ENCODE measurements at places on chromosomes 6 and 20. TPM values are rescaled to one million over a fixed set of nuclear protein-coding genes. Genes with fewer than 3 reads are reported as not detected.

ZNF165 gene
- total RNA-seq: 0.91 TPM

FOXS1 gene
- not detected for total RNA-seq

MDFI gene
- 64.2 TPM for total RNA-seq

ENPP5 gene
- 0.68 TPM for total RNA-seq

CST5 gene
- not detected for total RNA-seq

BNIP5 gene
- not detected for total RNA-seq

- no peak for DNase-seq
Measured at GRCh38 chr6:11053307-11053706, 9.2 kb upstream of the ELOVL2 start.

DNA sequence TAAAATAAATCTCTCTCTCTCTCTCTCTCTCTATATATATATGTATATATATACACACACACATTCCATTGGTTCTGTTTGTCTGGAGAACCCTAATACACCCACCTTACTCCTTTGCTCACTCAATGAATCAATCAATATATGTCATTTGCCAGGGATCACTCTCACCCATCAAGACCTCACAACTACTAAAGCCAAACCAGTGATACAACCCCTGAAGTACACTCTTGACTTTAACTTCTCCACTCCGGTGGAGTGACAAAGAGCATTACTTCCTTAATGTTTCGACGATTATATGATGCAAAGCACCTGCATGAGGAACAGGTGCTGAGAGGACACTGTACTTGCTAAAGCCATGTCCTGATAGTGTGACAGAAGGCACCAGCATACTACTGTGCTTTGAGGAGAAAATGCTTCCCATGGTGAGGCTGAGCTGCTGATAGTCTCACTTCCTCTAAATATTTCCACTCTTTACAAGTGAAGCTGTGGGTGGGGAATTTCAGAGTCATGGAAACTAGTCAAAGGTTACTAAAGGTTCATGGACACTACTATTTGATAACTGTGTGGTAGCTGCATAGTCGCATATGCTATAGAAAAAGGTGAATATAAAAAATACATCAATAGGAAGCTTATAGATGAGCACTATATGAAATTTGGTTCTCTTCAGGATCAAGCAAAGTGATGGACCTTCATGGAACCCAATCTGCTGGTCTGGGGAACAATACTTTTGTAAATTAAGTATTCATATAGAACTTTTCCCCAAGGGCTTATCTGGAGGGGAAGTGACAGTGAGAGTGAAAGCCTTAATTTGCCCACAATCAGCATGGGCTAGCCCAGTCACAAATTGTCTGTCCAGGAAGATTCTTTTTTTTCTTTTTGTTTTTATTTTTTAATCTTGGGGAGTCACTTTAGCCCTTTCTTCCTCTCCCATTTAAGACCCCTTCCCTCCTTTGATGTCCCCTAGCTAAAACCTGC, 141.9 kb upstream of the NEDD9 start:
- no peak for DNase-seq

DNA sequence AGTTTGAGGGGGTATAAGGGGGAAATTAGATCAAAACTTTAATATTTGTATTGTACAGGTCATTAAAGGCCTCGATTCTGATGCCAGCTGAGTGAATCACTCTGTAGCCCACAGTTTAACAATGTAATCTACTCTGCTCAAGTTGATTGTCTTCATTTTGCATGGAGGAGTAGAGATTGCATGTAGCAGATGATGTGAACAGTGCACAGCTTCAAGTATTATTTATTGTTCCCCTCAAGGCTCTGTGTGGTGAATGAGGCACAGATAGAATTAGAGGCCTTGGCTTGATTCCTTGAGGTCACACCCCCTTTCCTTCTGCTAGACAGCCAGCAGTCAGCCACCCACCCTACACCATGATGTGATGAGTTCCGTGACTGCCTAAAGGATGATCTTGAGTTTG, 38.1 kb downstream of the TXLNB start:
- no peak for DNase-seq

- DNase-seq: peak; percentile 75
Measured at GRCh38 chr6:6696867-6697531, 108.5 kb downstream of the LY86 start.

DNA sequence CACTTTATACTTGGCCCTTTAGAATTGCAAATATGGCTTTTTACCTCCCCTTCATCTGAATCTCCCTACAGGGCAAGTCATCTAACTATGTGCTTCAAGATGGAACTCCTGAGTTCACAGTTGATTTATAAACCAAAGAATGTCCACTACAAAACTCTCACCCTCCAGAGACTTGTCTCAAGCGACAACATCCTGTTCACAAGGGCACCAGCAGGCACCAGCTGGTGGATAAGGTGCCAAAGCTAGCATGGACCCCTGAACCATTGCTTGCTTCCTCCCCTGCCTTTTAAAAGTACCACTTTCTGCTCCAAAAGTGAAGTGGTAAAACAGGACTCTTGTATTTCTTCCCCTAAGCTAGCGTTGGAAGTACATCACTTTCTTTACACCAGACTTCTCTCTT, 154.5 kb downstream of the LPA start:
- DNase-seq: no peak

- DNase-seq: no peak
Measured at GRCh38 chr20:57509665-57510237, 15.2 kb downstream of the CTCFL start.

- DNase-seq: no peak
Measured at GRCh38 chr6:11632795-11633511, 95.4 kb downstream of the TMEM170B start.

DNA sequence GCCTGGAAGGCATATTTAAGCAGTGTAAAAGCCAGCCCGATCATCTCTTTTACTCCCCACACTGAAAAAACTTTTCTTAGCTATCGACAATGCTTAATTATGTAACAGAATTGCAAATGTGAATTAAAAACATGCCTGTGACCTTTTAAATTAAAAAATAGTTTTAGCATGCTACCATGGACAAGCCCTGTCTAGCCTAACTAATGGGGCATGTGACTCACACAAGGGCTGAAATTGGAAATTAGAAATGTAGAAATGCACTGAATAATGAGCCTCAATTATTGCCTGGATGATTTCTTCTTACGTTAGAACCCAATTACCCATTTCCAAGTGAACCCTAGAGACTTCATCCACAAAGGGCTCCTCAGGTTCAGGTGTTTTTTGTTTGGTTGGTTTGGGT, 82.7 kb downstream of the SIM1 start:
- no peak for DNase-seq

DNA sequence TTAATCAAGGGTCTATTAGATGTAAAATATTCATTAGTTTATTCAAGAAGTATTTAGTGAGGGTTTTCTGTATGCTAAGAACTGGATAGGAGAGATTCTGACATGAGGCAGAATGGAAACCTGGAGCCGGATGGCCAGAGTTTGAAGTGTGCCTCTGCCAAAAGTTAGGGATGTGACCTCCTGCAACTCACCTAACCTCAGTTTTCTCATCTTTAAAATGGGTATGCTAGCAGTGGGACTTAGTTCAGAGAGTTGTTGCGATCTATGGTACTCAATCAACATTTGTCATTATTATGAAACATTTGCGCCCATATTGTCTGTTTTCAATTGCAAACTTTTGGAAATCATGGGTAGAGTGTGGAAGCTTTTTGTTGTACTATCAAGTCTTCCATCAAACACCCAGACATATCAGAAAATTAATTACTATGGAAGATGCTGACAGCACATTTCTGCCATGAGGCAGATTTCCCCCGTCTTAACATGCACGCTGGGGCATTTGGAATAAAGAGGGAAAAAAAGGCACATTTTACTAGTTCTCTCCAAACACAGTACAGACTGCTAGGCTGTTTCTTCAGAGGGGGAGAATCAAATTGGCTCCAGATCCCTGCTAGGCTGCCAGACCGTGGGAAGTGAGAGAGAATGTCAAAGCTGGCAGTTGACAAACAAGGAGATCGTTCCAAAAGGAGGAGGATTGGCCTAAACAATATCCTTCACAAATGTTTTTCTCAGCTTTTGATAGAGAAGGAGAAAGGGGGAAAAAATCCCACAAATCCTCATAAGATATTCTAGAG, 205.3 kb upstream of the TSHZ2 start:
- no peak for DNase-seq

DNA sequence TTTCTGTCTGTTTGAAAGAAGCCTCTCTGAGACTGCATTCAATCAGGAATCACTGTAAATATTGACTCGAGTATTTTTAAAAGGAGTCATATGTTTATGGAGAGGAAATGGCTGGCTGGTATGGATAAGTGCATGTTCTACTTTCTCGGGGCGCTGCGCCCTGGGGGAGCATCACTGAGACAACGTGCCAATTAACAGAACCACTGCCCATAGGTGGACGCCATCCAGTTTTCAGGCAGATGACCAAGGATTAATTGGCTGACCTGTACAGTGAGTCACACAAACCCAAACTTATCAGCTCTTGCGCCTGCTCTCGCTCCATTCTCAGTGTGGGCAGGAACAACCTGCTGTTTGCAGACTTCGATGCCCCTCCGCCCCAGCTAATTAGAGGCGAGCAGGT, 571.2 kb downstream of the QKI start:
- DNase-seq: no peak

DNA sequence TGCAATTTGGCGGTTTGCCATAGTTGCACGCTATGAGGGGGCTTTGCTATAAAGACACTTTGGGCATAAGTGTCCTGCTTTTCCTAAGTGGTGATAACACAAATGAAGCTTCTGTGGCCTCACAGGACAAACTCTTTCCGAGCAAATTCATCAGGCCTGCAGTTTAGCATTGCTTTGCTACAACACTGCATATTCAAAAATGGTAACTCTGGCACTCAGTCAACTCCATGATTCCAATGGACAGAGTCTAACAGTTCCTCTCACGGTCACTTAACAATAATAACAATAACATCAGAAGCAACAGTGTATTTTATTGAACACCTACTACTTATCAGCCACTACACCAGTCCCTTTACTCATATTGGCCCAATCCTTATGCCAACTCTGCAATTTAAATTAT, 222.5 kb downstream of the FRK start:
- no peak for DNase-seq

- no peak for DNase-seq
Measured at GRCh38 chr20:42572320-42573016, 617.2 kb downstream of the PTPRT start.

Measured in neural crest cell (in vitro differentiated cells).